NB4 (cell line): ENCODE measurements at places on chromosomes 6 and 20.

DNA sequence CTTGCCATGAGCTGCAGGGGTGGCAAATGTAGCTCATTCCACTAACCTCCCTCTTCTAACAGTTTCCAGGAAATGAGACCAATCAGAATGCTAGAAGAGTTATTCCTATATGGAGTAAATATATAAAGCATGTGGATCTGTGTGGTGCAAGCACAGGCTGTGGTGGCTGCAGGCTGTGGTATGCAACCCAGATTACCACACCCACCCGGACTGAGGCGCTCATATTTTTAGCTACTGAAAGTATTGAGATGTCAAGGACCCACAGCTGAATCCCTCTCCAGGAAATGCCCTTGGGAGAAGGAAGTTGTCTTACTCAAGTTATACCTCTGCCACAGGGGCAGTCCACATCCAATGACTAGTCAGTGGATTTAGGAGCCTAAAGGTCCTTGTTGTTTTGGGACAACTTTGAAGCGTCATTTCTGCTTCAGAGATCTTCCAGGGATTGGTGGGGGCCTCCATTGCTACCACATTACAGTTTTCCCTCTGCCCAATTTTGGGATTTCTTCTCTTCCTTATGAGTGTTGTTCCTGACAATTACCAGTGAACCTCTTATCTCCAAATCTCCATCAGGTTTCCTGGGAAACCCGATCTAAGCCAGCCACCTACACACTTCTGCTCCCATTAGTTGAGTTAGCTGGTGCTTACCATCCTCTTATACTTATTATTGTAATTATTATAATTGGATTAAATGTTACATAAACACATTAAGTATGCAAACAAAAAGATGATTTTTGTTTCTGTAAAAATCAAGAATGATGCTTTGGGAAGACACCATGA is 12.1 kb upstream of the REPS1 start:
- peak; percentile 59 for DNase-seq

- no peak for DNase-seq
Observed at GRCh38 chr20:59017493-59018231, 1.6 kb upstream of the TUBB1 start.

DNA sequence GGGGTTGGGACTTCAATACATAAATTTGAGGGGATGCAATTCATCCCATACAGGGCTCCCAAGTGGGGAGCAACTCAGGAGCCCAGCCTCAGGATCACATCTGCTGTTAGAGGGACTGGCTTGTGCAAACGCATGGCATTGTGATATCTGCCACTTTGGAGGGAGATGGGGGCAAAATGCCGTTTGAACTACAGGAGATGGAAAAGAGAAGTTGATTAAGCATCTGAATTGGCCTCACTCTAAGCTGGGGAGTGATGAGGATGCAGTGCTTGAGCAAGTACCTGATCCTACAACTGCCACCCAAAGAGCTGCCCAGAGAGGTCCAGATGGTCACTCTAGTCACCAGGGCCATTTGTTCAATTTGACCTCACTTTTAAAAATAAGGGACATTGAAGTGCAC is 2.0 kb downstream of the LY86 start:
- peak; percentile 59 for DNase-seq

GRCh38 chr6:23228439-23229024 is 659.2 kb downstream of the HDGFL1 start:
- no peak for DNase-seq

GRCh38 chr20:4073852-4074741 is 58.7 kb upstream of the RNF24 start:
- DNase-seq, result peak; percentile 16

- DNase-seq, result no peak
Observed at GRCh38 chr20:19947611-19948264, 69.4 kb upstream of the NAA20 start.

DNA sequence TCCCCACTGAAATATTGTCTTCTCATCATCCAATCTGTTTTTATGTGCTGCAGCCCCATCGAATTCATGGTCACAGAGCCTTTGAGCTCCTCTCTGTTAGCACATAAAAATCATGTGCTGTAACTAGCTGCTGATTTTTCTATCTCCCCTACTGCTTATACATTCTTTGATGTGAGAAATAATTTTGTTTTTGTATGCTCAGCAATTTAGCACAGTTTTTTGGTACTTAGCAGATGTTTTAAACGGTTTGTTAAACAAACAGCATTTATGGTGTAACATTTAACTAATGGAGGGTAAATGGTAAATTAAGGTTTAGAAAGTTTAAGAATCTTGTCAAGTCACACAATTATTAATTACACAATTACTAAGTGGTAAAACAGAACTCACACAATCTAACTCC is 131.8 kb upstream of the C6orf118 start:
- DNase-seq, result no peak

- DNase-seq, result peak; percentile 42
Observed at GRCh38 chr6:132812756-132813172, 1.6 kb upstream of the RPS12 start.

DNA sequence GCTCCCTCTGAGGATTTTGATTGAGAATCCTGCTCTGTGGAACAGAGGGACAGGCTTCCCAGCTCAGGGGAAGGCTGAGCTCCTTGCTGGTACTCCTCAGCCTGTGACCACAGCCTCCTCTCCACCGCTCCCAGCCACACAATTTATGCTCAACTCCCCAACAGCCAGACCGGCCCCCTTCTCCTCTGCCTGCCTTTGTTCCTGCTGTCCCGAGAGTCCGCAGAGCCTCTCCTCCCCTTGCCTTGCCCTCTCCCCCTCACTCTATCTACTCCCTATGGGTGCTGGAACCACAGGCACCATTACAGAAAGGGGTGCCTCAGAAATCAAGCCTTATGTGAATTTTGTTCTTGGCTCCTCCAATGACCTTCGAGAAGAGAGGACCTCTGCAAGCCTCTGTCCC is 15.9 kb downstream of the MAP1LC3A start:
- DNase-seq, result no peak

GRCh38 chr20:64115171-64115911 is 8.0 kb upstream of the NPBWR2 start:
- no peak for DNase-seq

DNA sequence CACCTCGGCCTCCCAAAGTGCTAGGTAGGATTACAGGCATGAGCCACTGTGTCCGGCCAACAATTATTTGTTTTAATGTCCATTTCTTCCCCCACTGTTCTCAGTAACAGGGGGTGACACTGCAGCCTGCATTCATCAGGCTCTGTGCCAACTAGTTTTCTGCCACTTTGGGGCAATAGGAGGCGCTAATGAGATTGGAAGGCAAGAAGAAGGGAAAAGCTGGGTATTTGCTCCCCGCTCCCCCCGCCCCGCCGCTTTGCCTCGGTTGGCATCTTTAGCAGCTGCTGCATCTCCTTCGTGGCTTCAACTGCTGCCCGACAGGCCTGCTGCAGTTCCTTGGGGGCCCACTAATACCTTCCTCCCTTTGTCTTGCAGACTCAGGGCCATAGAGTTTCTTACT is 35.0 kb upstream of the MDGA1 start:
- no peak for DNase-seq

DNA sequence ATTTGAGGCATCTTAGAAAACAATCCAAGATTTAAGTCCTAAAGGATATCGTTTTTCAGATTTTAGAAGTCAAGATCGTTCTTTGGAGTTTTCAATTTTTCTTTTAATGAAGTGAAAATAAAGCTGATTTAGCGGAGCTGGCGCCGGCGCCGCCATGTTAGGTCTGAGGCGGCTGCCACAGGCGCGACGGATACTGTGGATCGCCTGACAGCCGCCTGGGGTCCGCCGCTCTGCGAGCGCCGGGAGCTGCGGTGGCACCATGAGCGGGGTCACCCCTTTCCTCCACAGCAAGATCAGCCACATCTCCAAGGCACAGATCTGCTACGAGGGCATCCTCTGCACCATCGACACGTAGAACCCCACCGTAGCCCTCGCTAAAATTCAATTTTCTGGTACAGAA is 247.2 kb downstream of the GJA1 start:
- no peak for DNase-seq

DNA sequence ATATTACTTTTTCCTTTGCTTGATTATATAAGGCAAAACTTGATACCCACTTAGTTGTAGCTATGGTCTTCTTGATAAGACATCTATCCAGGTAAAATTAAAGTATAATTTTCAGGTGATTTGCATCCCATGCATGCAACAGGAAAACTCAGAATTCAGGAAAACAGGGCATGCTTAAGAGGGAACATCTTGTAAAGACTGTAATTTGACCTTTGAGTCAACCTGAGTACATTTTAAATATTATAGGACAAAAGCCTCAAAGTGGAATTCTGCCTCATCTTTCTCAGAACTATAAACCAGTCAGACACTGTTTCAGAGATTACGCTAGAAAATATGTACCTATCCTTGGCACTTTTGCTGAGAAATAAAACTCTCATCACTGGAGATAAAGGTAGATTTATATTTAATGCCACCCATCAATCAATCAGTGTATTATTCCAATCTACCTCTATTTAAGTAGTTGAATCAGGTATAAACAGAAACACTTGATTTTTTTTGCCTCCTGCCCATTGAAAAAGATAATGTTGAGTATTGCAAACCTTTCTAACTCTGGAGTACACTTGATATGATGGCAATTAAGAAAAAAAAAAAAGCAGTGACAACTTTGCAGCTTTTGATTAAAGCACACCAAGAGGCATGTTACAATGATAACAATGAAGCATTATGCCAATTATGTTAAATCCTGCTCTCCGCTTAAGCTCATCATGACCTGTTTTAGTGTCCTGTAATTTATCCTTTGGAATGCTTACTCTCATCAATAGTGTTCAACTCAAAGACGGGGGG is 2.8 kb downstream of the CITED2 start:
- no peak for DNase-seq

DNA sequence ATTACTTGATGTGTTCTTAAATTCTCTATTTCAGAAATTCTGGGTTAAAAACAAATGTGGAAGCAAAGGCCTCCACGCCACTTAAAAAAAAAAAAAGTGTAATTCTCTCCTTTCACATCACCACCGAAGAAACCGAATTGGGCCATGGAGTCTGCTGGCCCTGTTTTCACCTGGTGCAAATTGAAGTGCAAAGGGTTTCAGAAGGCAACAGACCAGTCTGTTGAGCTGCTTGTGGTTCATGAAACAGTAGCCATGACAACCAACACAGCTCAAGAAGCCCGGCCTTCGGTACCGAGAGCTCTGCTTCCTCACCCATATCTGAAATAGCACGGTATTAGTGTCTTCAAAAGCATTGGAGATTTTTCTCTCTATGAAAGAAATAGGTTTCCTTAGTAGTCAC is 63.1 kb downstream of the GMPR start:
- no peak for DNase-seq

DNA sequence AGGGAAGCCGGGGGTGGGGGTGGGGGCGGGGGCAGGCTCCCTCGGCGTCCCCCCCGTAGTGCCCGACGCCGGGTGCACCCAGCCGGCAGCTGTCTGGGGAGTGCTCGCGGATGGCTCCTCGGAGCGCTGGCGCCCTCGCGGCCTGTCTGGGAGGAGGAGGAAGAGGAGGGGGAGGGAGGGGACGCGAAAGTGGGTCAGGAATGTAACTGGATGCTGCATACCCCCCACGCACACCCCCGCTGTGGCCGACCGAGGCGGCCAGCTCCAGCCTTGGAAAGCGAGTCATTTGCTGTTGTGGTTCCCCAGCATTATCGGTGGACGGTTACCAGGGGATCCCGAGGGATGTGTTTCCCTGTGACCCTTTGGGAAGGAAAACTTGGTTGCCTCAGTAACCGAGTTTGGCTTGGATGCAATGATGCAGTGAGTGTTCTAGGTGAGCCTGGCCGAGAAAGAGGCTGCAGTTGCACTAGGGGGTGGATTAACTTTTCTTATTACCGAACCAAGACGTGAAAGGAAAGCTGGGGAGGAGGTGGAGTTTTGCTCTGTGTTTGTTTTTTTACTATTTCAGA is 55.2 kb upstream of the RREB1 start:
- peak; percentile 91 for DNase-seq

- DNase-seq, result no peak
Observed at GRCh38 chr20:52768694-52769093, 203.5 kb upstream of the TSHZ2 start.

GRCh38 chr6:43541774-43542471 is 25.0 kb downstream of the POLR1C start:
- DNase-seq, result no peak

DNA sequence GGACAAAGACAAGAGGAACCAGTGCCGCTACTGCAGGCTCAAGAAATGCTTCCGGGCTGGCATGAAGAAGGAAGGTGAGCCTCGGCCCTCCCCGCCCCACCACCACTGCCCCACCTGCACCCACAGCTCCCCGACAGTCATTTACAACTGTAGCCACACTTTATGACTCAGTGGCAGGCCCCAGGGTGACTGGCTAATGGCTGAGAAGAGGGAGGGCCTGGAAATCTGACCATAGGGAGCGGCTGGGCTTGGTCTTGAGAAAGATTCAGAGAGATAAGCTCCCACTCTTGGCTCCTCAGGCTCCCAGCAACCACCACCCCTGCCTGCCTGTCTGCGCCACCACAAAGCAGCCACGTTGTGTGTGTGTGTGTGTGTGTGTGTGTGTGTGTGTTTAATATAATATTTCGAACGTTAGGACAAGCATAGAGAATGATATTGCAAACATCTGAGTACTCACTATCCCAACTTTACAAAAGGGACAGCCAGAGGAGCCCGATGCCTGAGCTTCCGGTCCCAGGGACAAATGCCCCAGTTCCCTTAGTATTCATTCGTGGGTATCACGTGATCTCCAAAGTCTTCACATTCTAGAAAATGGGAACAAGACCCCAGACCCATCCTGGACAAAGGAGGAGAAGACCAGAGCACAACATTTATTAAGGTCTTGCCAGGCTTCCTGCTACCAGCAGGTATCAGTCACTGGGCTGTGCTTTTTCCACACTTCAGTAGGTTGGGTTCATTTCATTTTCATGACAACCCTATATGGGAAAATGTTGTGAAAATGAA is 52.1 kb downstream of the HNF4A start:
- peak; percentile 80 for DNase-seq

- DNase-seq, result no peak
Observed at GRCh38 chr6:34584694-34585093, 28.6 kb upstream of the SPDEF start.

GRCh38 chr6:127402890-127403617 is 56.1 kb downstream of the KIAA0408 start:
- DNase-seq, result no peak

GRCh38 chr6:71203206-71203605 is 85.4 kb upstream of the OGFRL1 start:
- DNase-seq, result no peak

GRCh38 chr20:63835021-63835858 is 4.2 kb upstream of the ZBTB46 start:
- DNase-seq, result peak; percentile 69

DNA sequence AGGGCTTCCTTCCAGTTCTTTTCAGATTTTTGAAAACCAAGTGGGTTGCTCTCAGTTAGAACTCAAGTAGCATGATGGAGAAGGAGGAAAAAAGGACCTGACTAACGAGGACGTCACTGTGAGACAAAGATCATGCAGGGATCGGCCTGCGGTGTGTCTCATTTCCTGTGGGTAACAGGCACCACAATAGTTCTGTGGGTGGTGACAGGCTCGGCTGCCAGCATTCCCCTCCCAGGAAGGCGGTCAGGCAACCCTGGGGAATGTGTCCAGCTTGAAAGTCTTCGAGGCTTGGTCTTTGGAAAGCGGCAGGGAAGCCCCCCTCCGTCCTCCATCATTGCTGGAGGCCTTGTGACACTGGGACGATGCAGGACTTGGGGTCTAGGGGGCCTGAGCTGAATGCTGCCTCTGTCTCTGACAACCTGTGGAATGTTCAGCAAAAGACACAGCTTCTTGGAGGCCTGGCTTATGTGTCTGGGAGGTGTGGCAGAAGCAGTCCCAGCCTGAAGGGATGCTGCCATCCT is 121.0 kb downstream of the BCAS1 start:
- DNase-seq, result peak; percentile 80

GRCh38 chr6:63530182-63530581 is 42.1 kb upstream of the LOC128125822 start:
- DNase-seq, result no peak
